ENCODE measurements at places on chromosomes 1 and 21.

DNA sequence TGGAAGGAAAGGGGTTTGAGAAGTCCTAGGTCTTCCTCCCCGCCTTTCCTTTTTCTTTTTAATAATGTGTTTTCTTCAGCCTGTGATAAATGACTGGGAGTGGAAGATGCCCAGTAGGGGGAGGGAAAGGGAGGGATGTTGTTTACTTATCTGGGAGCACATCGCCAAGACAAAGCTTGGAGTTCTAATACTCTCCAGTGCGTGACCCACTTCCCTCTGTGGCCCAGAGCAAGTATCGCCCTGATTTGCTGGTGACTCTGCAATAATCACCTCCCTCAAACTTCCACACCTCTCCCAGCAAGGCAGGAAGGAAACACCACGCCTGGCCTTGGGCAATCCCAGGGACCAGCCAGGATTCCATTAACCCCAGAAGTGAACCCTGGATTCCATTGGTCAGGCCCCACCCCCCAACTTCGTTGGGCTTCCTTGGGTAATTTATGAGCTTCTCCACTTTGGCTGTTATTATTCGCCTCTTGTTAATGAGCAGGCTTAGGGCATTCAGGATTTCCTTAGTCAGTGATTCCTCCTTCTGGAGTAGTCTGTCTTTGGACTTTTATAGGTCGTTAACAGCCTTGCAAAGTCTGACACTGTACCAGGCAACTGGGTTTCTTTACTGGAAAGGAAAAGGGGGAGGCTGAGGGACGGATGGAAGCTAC is 24.3 kb upstream of the GRHL3 start:
- no peak for DNase-seq

DNA sequence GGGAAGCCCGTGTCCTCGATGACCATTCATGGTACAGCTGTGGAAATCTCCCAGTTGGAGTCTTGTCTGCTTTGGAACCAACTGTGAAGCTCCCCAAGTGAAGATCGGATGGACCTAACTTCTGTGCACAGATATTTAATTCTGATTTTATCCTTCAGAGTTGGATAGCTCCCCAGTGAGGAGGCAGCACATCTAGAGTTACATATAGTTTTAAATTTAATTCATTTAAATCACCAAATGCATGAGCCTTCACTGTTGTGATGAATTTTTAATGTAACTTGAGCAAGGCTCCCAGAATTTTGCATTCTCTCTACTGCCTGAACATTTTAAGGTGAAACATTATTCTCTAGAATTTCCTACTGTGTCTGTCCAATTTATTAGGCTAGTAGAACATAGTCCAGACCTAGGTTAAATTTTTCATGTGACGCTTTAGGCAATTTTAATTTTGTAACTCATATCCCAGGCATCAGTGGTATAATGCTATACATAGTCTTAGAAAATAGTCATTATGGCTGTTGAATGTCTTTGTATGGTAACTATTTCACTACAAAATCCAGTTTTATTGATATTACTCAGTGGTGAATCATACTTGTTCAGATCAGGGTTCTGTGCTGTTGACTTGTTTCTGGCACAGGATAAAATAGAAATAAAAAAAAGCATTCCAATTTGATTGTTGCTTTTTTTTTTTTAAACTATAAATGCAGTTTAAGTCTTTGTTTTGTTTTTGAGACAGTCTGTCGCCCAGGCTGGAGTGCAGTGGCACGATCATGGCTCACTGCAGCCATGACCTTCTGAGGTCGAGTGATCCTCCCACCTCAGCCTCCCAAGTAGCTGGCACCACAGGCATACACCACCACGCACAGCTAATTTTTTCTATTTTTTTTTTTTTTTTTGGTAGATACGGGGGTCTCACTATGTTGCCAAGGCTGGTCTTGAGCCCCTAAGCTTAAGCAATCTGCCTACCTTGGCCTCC is 66.9 kb downstream of the PRDM2 start:
- DNase-seq = no peak

GRCh38 chr1:103110701-103111100 is 2.4 kb upstream of the COL11A1 start:
- DNase-seq = no peak

- no peak for DNase-seq
Observed at GRCh38 chr1:204464701-204465100, 29.9 kb downstream of the PIK3C2B start.

DNA sequence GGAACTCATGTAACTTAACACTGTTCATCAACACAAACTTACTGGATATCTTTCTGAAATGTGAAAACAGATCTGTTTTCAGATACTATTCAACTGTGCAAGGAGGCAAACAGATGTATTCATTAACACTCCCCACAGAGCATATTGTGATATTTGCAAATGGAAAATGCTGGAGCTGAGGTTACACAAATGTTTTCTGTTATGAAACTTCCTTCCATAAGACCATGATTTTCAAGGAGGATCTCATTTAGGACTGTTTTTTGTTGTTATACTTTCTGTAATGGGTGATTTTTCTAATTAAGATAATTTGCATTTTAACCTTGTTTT is 56.1 kb downstream of the GABPA start:
- no peak for DNase-seq

DNA sequence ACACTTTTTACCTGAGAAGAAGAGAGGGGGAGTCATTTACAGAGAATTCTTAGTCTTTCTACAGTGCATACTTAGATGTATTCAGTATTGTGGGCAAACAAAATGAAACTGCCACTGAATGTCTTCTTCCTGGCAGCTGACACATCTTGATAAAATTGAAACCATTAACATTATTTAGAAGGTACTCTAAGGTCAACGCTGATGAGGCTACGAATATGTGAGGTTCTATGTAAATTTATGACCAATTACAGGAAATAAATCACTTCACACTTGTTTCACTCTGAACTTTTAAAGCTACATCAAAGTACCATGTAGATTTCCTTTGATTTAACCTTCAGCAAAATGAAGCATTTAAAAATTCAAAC is 51.3 kb upstream of the GFI1 start:
- no peak for DNase-seq

DNA sequence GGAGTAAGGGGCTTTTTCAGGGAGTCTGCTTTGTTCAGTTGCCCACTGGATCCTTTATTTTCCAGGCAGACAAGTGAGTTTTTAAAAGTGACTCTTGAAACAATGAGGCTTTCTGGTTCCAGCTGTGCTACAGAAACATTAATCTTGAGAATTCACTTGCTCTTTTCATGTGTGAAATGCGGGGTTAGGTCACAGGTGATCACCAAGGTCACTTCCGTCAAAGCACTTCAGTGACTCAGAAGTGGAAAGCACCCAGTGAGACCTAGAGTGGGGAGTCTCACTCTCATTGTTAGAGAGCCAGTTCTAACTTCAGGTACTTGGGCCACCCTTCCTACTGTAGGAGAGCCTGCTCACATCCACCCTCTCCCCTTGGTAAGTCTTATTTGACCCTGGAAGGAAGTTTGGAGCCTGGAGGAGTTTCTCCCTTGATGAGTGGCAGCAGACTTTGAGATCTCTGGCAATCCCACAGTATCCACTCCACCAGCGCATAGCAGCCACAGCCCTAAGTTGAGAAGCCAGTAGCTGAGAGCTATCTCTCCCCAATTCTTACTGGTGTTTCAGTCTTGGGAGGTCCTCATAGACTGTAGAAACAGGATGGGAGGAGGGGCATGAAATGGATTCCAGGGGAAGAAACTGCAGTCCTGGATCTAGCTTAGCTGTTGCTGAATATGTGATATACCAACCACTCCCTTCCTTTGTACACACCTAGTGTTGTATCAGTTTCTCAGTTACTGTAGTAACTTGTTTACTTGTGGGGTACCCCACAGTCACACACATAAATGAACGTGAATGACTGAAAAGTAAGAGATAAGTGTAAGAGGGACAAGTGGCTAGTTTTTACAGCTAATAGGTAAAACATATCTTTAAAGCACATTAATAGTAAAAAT is 3.1 kb downstream of the TACSTD2 start:
- DNase-seq = no peak

- DNase-seq = peak; percentile 71
Observed at GRCh38 chr1:216902669-216903381, 179.6 kb upstream of the ESRRG start.

DNA sequence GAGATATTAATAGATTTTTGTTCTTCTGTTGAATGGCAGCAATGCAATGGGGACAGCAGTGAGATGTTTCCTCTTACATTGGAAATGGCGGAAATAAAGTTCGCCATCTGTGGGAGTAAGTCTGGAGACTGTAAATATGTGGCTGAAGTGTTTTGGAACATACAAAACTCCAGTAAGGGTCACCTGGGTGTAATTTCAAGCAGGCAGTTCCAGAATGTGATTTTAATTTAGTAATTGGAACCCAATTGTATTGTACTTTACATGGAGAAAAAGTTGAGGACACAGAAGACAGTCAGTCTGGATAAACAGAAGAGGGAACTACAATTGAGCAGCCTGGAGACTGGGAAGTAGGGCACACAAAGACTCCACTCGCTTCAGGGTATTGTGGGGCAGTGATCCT is 108.6 kb downstream of the NTMT2 start:
- no peak for DNase-seq

- DNase-seq = no peak
Observed at GRCh38 chr1:10724052-10724494, 72.4 kb downstream of the CASZ1 start.

All from putamen (tissue), 1 donor.